Psoas muscle (tissue), 8 donors: ENCODE measurements at places on chromosomes 7 and 10.

DNA sequence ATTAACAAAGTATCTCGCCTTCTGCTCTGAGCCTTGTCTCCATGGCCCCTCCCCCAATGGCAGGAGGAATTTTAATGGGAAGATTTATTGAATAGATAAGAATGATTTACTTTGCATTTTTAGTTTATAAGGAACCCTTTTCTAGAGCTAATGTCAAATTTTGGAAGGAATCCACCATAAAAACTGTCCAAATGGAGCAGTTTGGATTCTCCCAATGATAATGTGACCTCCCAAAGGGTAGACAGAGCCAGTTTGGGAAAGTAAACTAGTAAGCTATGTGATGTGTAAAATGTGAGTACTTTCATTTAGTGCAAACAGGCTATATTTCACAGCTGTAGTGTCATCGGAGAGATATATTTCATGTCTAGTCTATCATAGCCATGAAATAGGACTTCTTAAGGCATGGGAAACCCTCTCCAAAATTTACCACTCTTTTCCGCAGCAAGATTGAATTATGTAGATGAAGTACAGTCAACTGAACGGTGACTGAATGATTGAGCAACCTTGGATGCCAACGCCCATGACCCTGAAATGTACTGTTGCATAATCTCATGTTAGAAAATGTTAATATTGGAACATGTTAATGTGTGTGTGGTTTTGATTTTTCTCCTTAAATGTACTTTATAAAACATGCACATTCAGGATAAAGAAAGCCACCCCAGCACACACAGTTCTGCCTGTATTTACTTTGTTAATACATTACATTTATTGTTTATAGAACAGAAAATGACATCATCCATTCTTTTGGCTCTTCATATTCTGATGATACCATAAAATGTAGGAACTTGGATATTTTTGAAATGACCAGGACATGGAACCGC lies 140.6 kb downstream of the NRP1 start:
- no peak for DNase-seq

DNA sequence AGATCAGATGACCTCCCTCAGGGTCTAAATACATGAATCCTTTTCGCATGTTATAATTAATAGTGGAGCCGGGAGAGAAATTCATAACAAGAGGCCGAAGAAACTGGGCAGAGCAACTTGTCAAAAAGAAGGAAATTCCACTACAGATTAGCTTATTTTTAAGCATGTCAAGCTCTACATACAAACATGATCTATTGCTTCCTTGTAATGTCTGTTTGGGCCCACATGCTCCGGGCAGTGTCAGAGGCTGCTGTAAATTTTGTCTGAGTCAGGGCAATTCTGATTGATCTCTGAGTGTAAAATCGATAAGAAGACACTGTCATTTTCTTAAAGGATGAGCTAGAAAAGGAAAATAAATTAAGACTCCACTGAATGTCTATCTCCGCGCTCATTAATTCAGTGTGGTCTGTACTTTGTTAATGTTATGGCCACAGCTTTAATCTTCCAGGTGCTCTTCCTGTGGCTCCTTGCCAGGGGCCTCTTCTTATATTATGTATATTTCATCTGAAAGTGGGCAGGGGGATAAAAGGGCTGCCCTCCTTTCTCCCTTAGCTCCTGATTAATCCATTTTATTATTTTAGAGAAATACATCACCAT lies 194.1 kb upstream of the SP8 start:
- no peak for DNase-seq

DNA sequence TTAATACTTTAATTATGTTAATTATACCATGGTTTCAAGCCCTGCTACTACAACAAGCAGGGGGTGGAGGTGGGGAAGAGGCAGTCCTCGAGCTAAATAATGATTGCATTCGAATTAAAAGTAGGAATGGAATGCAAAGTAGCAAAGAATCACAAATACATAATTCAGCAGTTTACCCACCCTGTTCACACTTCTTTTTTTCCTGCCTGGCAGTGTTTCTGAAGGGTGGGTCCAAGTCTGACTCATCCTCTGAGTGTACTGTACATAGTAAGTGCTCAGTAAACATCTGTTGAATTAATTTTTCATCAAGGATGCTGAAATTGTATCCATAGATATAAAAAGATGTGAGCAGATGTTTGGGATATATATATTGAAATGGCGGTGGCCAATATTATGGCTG lies 778.8 kb downstream of the LRMDA start:
- no peak for DNase-seq

DNA sequence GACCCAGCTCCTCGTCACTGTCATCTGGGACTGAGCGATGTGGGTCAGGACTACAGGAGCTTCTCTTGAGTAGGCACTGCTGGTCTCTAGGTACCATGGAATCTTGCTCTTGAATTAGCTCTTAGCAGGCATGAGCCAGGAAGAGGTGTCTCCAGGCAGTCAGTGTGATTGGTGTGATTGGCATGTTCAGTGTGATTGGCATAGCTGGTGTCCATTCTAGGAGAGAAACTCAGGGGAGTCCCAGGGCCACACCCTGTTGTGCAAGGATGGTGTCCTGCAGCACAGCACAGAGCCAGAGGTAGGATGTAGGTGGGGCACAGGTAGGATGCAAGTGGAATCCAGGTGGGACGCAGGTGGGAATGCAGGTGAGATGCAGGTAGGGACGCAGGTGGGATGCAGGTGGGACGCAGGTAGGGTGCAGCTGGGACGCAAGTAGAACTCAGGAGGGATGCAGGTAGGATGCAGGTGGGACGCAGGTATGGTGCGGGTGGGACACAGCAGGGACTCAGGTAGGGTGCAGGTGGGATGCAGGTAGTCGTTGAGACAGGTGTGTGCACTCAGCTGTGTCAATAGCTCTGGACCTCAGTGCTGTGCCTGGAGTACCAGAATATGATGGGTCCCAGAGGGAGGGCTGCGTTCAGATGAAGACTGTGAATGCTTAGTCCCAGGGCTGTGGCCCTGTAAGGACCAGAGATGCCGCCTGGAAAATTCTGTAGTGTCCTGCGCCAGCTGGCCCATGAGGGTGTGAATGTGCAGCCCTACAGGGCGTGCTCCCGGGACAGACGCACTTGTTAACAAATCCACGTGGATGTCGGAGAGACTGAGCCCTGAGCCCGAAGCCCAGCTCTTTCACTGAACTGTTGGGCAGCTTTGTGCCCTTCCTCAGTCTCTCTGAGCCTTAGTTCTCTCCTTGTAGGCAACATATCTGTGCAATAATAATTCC lies 248.2 kb upstream of the PITRM1 start:
- no peak for DNase-seq

DNA sequence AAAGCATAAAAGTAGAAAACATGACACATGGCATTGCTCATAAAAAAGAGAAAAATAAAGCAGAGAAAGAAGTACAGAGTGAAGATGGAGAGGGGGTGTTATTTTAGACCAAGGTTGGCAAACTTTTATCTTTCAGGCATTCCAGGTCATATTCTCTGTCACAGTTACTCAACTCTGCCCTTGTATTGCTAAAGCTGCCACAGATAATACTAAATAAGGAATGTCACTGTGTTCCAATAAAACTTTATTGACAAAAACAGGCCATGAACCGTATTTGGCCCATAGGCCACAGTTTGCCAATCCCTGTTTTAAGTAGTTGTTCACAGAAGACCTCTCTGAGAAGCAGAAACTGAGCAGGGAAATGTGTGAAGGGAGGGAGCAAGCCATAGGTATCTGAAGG lies 167.4 kb downstream of the GLI3 start:
- DNase-seq: no peak

DNA sequence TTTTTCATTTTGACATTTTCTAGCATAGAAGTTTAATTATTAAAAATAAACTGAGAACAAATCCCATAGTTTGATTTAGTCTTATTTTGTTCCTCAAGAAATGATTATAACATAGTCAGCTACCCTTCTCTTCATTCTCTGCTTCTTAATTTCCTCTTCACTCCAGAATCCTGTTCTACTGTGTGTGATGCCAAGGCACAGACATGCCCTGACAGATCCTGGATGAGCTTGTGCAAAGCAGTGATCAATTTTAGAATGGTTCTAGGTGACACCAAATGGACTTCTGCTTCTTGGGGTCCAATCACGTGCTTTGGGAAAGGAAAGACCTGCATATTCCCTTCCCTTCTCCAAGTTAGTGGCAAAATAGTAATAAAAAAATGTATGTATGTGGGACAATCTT lies 665.6 kb downstream of the MAGI2 start:
- no peak for DNase-seq

GRCh38 chr7:115135146-115135545 lies 213.3 kb downstream of the MDFIC start:
- no peak for DNase-seq

- DNase-seq: peak; percentile 3
Observed at GRCh38 chr10:124598773-124599587, 137.4 kb downstream of the LHPP start.

DNA sequence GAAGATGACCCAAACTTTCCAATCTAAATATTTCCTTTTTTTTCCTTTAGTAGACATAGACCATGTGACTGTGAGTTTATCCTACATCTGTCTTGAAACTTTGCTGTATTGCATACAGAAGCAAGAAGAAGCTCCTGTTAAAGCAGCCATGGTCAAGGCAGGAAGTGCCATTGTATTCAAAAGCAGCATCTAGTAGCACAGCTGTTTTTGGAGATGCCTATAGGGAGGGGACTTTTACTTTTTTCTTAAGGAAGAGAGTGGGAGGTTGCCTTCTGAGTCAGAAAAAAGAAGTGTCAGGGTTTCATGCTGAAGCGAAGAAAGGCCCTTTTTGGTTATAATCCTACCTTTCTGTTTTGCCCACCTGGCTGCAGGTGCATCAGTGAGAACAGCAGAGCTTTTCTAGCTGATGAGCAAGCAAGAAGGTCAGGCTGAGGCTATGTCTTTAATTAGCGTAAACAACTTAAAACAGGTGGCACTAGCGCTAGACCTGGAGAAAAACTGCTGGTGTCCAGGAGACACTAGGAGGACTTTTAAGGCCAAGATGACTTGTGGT lies 234.1 kb upstream of the AGK start:
- DNase-seq: no peak
